T follicular helper cell (primary cell): ENCODE measurements at places on chromosomes 6 and 20.

- no peak for DNase-seq
Measured at GRCh38 chr6:21601932-21602390, 8.4 kb downstream of the SOX4 start.

DNA sequence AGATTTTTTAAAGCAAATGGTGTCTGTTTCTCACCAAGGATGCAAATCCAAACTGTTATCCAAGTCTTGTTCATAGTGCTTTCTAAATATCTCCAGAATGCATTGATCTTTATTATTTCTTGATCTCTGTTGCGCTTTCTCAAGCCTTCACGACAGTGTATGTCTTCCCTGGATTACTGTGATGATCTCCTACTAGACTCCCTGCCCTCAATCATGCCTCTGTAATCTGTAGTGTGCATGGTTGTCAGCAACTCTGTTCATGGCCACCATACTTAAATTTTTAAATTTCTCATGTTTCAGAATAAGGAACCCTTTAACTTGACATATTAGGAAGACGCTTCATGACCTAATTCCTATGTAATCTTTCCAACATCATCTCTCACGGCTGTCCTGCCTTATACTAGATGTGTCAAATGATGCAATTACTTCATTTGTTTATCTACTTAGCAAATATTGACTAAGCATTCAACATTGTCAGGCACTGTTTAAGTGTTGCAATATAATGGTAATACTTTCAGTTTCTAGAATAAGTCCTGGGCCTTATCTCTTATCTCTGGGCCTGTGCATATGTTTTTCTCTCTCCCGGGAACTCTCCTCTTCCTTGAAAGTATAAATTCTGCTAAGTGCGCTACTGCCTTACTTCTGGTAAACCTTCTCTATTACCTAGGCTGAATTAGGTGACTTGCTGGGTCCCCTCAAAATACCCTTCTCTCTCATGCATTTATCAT lies 25.6 kb upstream of the AHI1 start:
- DNase-seq = no peak

DNA sequence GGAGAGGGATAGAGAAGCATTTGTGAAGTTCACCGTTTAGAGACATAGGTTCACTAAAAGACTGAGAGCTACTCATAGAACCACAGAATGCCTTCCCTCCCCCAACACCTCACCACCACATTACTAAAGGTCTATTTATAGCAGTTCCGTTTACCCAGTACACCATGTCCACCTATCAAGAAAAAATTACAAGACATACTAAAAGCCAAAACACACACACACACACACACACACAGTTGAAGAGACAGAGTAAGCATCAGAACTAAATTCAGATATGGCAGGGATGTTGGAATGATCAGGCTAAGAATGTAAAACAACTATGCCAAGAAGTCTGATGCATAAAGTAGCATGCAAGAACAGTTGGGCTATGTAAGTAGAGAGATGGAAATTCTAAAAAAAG lies 52.3 kb downstream of the SLC22A3 start:
- DNase-seq = no peak

DNA sequence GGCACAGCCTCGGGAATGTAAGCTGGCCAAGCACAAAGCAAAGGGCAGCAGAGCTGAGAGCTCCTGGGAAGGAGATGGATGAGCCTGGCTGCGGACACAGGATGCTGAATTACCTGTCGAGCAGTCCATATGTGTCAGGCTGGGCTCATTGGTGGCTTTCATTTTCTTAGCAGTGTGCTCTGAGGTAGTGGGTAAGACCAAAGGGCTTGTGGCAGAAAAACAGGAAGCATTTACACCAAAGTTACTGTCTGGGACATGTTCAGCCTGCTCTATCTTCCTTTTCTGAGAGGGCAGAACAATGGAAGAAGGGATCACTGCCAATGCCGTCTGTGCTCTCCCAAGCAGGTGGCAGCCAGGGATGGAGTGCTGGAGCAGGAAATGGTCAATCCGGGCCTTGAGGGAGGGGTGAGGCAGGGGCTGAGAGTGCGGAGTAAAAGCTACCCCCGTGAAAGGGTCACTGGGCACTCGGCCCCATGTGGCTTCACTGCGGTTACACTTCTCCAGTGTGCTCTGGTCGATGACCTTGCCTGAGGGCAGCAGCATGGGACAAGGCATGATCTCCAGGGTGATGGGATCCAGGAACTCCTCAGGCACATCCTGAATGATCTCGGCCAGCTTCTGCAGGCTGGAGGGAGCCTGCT lies 36.9 kb upstream of the AVP start:
- DNase-seq = no peak

GRCh38 chr6:116022841-116023445 lies 37.7 kb downstream of the FRK start:
- DNase-seq = no peak

DNA sequence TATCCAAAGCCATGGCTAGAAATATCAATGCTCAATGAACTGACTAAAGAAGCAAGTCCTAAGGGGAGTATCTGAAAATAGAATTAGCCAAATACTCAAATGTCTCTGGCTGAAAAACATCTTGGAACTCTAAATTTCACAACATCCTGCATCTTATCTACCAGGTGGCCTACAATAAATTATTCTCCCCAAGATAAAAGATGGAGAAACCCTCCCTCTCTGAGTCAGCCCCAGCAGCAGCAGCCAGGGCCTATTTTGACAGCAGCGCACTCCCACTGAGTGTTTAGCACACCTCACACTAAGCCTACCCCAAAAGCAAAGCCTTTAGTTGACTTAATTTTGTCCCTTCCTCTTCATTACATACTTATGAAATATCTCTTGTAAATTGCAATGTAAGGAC lies 5.9 kb downstream of the CALHM6 start:
- DNase-seq = no peak

- DNase-seq = no peak
Measured at GRCh38 chr6:120211955-120212792, 862.6 kb upstream of the MAN1A1 start.

- DNase-seq = no peak
Measured at GRCh38 chr20:3783068-3783489, 1.8 kb upstream of the SPEF1 start.
